Fibroblast of skin of right biceps (primary cell): ENCODE measurements at places on chromosomes 2 and 18.

DNA sequence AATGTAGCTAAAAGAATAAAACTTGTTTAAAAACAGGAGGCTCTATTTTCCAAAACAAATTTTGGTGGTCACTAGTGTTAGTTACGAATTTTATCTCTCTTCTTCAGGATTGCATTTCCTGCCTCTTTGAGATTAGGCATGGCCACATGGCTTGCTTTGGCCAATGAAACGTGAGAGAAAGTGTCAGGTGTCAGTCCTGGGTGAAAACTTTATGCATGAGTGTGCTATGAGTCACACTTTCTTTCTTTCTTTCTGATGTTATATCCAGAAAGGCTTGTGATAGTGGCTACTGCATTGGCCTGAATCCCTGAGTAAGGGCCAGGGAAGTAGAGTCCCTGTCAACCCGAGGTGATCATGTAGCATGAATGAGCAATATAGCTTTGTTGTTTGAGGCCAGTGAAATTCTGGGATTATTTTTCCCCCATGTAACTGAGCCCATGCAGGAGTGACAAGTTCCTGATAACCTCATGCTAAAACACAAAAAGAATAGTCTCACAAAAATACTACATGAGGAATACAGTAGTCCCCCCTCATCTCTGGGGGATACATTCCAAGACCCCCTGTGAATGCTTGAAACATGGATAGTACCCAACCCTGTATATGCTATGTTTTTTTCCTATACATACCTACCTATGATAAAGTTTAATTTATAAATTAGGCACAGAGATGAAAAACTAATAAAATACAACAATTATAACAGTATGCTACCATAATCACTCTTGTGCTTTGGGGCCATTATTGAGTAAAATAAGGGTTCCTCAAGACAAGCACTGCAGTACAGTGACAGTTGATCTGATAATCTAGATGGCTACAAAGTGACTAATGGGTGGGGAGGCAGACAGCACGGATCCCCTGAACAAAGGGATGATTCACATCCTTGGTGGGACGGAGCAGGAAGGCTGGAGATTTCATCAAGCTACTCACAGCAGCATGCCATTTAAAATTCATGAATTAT is 109.5 kb downstream of the CDC42EP3 start:
- DNase-seq = peak; percentile 96

GRCh38 chr18:58865701-58866065 is 1.0 kb downstream of the ZNF532 start:
- peak; percentile 42 for DNase-seq

- no peak for DNase-seq
Measured at GRCh38 chr2:207629553-207629952, 4.4 kb upstream of the METTL21A start.

- no peak for DNase-seq
Measured at GRCh38 chr2:212921711-212922110, 229.7 kb downstream of the IKZF2 start.

GRCh38 chr2:27582129-27582694 is 630 bp upstream of the ZNF512 start:
- no peak for DNase-seq

GRCh38 chr2:227632827-227633226 is 15.5 kb downstream of the SCYGR4 start:
- no peak for DNase-seq

DNA sequence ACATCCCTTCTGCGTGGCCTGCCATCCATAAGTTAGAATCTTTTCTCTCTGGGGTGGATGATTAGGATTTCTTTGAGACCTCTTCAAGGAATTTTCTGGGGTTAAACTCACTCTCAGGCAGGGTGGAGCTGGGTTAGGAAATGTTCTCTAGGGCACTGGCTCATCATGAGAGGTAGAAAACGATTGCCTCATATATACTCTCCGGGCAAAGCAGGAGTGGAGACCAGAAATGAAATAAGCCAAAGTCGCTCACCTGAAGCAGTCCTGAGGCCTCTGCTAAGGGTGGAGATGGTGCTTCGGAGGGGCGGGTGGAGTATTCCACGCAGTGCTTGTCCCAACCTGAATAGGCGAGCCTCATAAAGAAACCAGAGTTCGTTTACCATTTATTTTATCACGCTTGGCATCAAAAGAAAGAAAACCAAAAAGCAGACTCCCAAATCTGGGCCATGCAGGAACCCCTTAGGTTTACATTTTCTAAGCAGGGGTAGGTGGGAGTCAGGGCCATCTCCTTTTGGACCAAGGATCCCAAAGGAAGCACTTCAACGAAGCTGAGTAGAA is 249.3 kb upstream of the MEIS1 start:
- no peak for DNase-seq

DNA sequence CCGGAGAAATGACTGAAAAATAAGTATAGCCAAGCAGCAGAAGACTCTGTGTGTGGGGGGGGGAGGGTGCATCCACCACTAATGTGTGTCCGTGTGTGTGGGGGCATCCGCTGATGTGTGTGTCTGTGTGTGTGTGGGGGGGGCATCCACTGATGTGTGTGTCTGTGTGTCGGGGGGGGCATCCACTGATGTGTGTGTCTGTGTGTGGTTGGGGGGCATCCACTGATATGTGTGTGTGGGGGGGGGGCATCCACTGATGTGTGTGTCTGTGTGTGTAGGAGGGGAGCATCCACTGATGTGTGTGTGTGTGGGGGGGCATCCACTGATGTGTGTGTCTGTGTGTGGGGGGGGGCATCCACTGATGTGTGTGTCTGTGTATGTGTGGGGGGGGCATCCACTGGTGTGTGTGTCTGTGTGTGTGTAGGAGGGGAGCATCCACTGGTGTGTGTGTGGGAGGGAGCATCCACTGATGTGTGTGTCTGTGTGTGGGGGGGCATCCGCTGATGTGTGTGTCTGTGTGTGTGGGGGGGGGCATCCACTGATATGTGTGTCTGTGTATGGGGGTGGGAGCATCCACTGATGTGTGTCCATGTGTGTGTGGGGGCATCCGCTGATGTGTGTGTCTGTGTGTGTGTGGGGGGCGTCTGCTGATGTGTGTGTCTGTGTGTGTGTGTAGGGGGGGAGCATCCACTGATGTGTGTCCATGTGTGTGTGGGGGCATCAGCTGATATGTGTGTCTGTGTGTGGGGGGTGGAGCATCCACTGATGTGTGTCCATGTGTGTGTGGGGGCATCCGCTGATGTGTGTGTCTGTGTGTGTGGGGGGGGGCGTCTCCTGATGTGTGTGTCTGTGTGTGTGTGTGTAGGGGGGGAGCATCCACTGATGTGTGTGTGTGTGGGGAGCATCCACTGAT is 125.0 kb downstream of the NFATC1 start:
- DNase-seq = no peak
